Bone marrow (tissue), 2 donors: ENCODE measurements at places on chromosomes 4 and X.

GRCh38 chrX:46236411-46236810 is 308.8 kb downstream of the ZNF674 start:
- no peak for DNase-seq

DNA sequence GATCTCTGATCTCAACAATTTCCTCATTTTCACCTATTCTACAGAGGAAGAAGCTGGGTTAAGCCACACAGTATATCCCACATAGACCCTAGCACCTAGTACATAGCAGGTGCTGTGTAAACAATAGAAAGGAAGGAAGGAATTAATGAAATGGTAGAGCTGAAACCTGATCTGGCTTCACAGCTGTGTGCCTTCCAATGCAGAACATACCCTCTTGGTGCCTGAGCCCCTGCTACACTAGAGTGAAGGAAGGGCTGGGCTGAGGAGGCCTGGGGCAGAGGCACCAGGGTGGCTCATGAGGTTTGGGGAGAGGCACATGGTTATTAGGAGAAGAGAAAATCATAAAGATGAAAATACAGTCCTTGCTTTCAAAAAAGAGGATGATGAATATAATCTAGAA is 21.3 kb downstream of the LRRC66 start:
- DNase-seq: no peak

GRCh38 chr4:2105559-2105958 is 46.4 kb downstream of the NAT8L start:
- DNase-seq: no peak

- DNase-seq: no peak
These were observed 590.0 kb downstream of the FSTL5 start for GRCh38 chr4:161573836-161574235.

DNA sequence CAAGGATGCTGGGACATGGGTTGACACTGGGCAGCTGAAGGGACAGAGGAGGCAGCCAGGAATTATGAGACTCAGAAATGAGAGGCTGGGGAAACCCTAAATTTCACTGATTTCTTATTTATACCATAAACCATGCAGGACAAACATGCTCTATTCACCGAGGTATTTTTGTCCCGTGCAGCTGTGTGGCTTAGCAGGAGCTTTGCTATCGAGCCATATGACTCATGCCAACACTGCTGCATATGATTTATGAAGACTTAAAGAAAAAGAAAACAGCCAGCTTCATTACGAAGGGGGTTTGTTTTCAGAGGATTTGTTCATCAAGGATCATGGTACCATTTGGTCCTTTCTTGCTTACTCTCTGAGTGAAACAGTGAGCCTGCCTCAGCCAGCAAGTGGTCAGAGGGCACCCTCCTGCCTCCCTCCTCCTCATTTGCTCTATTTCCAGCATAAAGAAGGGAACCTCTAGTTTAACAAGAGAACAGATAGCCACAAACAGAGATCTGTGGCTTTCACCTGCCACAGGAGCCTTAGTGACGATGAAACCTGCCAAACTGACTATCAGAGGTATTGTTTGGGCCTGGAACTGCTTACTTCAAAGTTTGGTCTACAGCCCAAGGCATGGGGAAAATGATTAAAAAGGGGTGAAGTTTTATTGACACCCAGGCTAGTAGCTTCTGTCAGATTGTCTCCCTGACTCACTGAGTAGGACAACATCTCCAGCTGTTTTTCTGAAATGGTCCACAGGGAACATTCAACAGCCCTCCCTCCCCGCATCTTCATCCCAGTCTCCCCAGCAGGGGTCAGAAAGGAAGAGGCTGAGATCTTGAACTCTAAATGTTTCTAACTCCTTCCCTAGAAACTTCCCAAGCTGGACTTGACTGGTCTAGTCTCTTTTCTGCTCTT is 80.1 kb upstream of the MAML3 start:
- DNase-seq: peak; percentile 83

DNA sequence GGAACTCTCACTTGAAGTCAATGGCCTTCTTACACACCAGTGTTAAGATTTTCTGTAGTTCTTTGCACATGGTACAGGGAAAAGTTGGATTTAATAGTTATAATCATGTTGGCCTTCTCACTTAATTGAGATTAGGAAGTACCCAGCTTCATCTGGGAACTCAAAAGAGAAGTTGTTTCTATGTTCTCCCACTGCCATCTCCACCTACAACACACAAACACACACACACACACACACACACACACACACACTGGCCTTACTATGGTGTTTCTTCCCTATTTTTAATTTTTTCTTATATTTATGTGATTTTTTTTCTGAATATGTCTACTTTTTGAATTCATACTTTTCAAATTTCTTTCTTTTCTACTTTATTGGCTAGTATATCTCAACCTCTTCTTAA is 10.0 kb upstream of the CHIC2 start:
- DNase-seq: no peak

- DNase-seq: no peak
These were observed 174.2 kb downstream of the GC start for GRCh38 chr4:71609651-71610050.

- no peak for DNase-seq
These were observed 7.6 kb downstream of the CPLX1 start for GRCh38 chr4:818106-818921.

DNA sequence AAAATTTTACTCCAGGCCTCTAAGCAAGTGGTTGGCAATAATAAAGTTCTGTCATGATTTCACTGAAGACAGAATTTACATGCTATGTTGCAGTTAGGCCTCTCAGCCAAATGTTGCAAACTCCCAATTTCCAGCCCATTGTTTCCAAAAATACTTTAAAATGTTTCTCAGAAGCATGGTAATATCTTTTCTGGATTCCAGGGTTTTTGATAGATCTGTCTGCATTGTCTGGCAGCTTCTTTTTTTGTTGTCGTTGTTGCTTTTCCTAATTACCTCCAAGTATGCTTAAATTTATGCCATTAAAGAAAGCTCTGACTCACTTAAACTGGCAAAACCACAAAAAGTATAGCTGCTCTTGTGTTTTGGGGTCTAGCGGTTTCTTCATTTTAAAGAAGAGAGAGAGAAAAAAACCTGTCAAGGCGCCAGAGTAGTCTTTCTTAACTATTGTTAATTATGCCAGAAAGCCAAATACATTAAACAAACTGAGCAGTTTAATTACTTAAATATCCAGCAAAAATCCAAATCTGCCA is 97.0 kb downstream of the AGTR2 start:
- DNase-seq: no peak

GRCh38 chr4:24689212-24689611 is 104.9 kb upstream of the DHX15 start:
- no peak for DNase-seq

GRCh38 chrX:111823128-111823527 is 52.9 kb upstream of the TRPC5OS start:
- no peak for DNase-seq

- DNase-seq: no peak
These were observed 10.2 kb upstream of the CYTL1 start for GRCh38 chr4:5029447-5029846.

GRCh38 chr4:36757580-36758311 is 476.3 kb downstream of the DTHD1 start:
- no peak for DNase-seq

GRCh38 chrX:103919270-103919637 is 43.2 kb upstream of the TMSB15B start:
- DNase-seq: no peak

GRCh38 chr4:103054030-103054429 is 22.5 kb downstream of the SLC9B2 start:
- DNase-seq: no peak

GRCh38 chrX:100926453-100926852 is 2.3 kb downstream of the XKRX start:
- DNase-seq: no peak

DNA sequence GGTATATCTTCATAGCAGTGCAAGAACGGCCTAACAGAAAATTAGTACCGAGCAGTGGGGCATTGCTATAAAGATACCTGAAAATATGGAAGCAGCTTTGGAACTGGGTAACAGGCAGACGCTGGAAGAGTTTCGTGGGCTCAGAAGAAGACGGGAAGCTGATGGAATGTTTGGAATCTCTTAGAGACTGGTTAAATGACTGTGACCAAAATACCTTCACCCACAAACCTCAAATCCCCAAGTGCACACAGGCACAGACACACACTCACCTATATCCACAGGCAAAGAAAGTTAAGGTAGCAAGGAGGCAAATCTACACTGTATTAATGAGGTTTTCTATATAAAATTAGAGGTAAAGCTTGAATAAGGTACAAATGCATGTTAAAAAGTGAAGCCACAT is 14.6 kb upstream of the SPRY1 start:
- DNase-seq: no peak

DNA sequence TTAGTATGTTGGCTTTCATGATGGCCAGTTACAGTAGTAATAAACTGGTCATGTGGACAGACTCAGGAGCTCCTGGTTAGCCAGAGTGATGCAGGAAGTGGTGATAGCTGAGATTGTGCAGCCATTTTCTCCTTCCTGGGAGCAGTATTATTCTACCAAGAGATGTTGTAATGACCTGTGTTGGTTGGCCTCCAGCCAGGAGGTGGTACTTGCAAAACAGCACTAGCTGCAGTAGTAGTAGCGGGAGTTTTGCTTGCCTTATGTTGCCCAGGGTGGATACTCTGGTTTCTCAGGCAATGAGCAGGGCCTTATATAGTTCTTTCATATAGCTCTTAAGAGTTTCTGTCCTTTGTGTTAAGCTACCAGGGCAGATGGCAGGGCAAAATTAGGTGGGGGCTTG is 998.8 kb downstream of the GLUD2 start:
- no peak for DNase-seq

- DNase-seq: no peak
These were observed 377.8 kb downstream of the PPP4R3C start for GRCh38 chrX:27085346-27085745.

GRCh38 chr4:126004941-126005340 is 690.2 kb downstream of the FAT4 start:
- DNase-seq: no peak

- no peak for DNase-seq
These were observed 34.7 kb upstream of the TASL start for GRCh38 chrX:30612250-30612655.

DNA sequence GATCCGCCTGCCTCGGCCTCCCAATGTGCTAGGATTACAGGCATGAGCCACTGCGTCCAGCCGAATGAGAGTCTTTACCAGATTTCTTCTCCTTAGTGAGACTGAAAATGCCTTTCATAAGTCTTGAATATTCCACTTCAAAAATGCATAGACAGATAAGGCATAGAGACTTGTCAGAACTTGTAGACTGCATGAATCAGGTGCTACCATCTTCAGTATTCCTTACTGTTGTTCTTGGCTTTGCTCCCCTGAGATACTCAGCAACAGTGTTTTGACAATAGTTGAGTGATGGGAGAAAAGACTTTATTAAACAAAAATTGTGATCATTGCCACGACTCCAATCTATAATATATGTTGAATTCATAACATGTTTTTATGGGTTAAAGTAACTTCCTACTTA is 11.0 kb downstream of the TKTL2 start:
- no peak for DNase-seq

GRCh38 chrX:54397113-54397512 is 39.3 kb upstream of the WNK3 start:
- no peak for DNase-seq

GRCh38 chr4:157048248-157048647 is 27.7 kb upstream of the GLRB start:
- no peak for DNase-seq

GRCh38 chrX:3177851-3178250 is 136.6 kb downstream of the ARSF start:
- DNase-seq: no peak
